ENCODE measurements at places on chromosomes 7 and 10. TPM values are rescaled to one million over a fixed set of nuclear protein-coding genes. Genes with fewer than 3 reads are reported as not detected.

The NCF1 gene
- under 0.01 TPM for total RNA-seq

The ITIH5 gene
- 0.17 TPM for total RNA-seq

The DNAH11 gene
- under 0.01 TPM for total RNA-seq

The ATOH7 gene
- not detected for total RNA-seq

The CCL24 gene
- not detected for total RNA-seq

The PNLIPRP3 gene
- total RNA-seq = not detected

The PPP1R17 gene
- total RNA-seq = under 0.01 TPM

The MACC1 gene
- 0.09 TPM for total RNA-seq

The RAPGEF5 gene
- 0.95 TPM for total RNA-seq

The GBF1 gene
- total RNA-seq = 17.0 TPM

The FAM237B gene
- not detected for total RNA-seq

The ADARB2 gene
- total RNA-seq = not detected
